Esophagus muscularis mucosa (tissue), 4 donors: ENCODE measurements at places on chromosomes 16 and 17. TPM values are rescaled to one million over a fixed set of nuclear protein-coding genes. Genes with fewer than 3 reads are reported as not detected.

The TBC1D3C gene
- not detected for total RNA-seq

The TNFRSF13B gene
- not detected for total RNA-seq

The TBX21 gene
- total RNA-seq: 2.2 TPM

The GHDC gene
- 20.3 TPM for total RNA-seq

The HBZ gene
- total RNA-seq: not detected

The MC1R gene
- total RNA-seq: 2.8 TPM

The NUBP2 gene
- total RNA-seq: 89.7 TPM

The CCL7 gene
- total RNA-seq: not detected

The MT1M gene
- total RNA-seq: 14.8 TPM

DNA sequence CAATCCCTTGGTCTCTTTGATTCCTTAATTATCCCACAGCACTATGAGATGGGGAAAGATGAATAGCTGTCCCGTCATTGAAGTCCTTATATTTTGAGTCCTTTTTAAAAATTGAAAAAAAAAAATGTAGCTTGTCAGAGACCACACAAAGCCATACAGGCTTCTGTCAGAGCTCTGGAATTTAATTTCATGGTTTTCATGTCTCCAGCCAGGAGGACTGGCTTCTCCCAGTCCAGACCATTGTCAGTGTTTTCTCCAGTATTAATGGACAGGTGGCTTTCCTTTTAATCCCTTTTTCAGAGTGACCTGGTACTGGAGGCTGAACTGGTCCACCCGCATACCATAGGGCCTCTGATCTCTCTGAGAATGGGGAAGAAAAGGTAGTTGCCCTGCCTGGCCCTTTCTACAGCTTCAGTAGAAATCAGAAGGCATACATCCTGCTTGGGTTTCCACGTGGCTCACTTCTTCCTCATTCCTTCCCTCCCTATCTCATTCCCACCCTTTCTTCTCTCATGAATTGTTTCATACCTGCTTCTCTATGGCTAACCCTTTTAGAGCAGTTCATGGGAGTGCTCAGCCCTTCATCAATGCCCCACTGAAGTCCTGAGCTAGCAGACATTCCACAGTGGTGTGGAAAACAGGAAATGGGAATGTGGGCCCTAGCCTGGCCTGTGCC is 29.1 kb downstream of the TRIM16 start:
- no peak overlapping the region for H3K4me3 ChIP-seq
- peaks cover 26% of the 10 kb centered on the region for H3K4me1 ChIP-seq
- H3K27me3 ChIP-seq: no peaks in the 10 kb centered on the region
- no peak overlapping the region for H3K27ac ChIP-seq
- no peak for DNase-seq
- no peaks in the 10 kb centered on the region for H3K36me3 ChIP-seq

DNA sequence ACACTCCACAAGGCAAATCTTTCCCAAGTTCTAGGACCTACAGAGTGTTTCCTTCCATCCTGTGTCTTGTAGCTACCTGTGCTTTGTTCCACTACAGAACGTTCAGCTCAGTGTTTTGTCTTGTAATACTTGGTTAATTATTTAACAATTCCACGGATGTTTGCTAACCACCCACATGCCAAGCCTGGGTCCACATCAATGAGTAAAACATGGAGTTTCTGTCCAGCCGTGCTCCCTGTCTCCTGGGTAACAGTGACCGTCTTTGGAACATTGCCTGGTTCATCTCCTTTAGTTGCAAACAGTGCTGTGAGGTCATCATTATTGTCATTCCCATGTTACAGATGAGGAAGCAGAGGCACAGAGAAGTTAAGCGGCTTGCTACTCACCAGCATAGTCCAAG is 41.3 kb downstream of the IRF8 start:
- no peak for DNase-seq
- H3K4me1 ChIP-seq: no peaks in the 10 kb centered on the region
- no peak overlapping the region for H3K27ac ChIP-seq
- no peaks in the 10 kb centered on the region for H3K36me3 ChIP-seq
- no peak overlapping the region for H3K4me3 ChIP-seq

DNA sequence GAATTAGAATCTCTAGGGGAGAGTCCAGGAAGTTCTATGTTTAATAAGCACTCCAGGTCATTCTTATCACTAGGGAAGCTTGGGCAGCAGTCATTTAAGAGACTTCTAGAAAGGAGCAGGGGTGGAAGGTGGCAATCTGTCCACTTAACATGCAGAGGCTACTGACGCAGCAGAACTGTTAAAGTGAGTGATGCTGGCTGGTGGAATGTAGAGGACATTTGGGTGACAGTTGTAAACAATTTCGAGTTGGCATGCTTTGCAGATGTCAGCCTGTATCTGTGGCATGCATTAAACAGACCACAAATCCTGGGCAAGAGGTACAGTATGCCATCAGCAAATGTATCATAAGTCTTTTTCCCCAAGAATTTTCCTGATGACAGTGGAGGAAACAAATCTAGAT is 40.5 kb upstream of the HS3ST3A1 start:
- H3K4me3 ChIP-seq: no peak overlapping the region
- no peaks in the 10 kb centered on the region for H3K36me3 ChIP-seq
- H3K4me1 ChIP-seq: peaks cover 3% of the 10 kb centered on the region
- H3K27ac ChIP-seq: no peak overlapping the region
- DNase-seq: no peak
- peaks cover 5% of the 10 kb centered on the region for H3K27me3 ChIP-seq

DNA sequence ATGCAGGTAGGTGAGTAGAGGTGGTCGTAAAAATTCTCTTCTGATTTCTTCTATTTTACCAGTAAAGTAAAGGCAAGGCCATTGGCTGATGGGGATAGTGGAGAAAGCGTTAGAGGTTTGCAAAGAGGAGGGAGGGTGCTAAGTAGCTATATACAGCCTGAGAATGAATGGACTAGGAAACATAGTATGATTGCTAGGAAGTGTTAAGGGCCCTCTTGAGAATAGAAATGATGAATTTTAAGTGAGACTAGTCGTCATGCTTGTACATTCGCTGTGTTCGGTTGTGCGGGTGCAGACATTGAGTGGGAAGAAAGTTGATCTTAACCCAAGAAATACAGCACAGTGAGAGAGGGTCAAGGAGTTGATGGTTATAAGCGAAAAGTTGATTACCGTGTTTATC is 7.2 kb upstream of the HS3ST2 start:
- H3K4me3 ChIP-seq: no peak overlapping the region
- DNase-seq: no peak
- no peak overlapping the region for H3K27ac ChIP-seq

DNA sequence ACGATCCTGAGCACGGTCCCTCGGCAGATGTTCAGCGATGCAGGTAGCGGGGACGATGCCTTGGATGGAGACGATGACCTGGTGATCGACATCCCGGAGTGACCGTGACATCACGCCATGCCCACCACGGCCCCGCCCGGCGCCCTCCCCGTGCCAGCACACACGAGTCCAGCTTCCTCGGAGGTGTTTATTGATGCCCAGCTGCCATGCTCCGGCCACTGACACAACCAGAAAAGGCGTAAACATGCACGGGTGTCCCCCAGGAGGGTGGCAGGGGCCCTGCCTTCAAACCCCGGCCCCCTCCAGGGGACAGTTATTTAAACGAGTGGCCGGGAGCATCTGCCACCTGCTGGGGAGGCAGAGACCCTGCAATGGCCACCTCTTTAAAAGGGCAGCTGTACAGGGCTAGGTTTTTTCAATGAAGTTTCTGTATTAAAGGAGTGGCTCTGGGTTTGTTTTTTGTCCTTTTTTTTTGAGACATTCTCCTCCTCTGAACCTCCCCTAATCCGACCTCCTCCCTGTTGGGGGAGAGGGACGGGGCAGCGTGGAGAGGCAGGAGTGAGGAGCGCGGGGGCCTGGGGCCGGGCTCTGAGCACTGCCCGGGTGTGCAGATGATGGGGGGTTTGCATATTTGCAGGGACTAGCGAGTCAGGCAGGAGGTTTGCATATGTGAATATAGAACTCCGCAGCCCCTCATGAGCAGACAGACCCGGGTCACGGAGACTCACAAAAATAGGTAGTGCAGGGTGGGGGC is 5.3 kb downstream of the DOC2A start:
- H3K36me3 ChIP-seq: no peaks in the 10 kb centered on the region
- DNase-seq: no peak
- H3K4me1 ChIP-seq: peaks cover 6% of the 10 kb centered on the region
- no peaks in the 10 kb centered on the region for H3K27me3 ChIP-seq

DNA sequence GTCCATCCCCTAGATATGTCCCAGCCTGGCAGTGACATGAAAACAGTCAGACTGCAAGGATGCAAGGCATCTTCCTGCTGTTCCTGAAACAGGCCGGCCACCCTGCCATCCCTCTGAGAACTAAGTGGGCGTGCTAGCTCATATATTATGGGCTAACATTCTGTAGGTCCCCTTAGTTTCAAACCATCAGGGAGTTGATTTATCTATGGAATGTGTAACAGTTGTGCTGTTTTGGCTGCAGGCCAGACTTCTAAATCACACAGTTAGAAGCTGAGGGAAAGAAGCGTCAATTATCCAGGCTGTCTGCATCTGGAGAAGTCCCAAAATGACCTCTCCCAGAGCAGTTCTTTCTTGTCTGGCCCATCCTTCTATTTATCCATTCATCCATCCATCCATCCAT is 102.7 kb upstream of the DNAH9 start:
- no peaks in the 10 kb centered on the region for H3K36me3 ChIP-seq
- peak; percentile 57 for DNase-seq
- H3K4me3 ChIP-seq: no peak overlapping the region

DNA sequence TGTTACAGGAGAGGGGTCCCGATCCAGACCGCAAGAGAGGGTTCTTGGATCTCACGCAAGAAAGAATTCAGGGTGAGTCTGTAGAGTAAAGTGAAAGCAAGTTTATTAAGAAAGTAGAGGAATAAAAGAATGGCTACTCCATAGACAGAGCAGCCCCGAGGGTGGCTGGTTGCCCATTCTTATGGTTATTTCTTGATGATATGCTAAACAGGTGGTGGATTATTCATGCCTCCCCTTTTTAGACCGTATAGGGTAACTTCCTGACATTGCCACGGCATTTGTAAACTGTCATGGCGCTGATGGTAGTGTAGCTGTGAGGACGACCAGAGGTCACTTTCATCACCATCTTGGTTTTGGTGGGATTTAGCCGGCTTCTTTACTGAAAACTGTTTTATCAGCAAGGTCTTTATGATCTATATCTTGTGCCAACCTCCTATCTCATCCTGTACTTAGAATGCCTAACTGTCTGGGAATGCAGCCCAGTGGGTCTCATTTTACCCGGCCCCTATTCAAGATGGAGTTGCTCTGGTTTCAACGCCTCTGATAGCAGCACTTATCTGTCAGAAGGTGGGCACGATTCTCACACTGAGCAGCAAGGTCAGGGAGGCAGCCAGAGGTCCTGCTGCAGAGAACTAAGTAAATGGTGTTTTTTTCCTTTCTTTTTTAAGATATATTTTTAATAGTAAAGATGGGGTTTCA is 26.5 kb upstream of the XYLT2 start:
- H3K36me3 ChIP-seq: no peaks in the 10 kb centered on the region
- H3K27me3 ChIP-seq: no peaks in the 10 kb centered on the region
- no peak for DNase-seq
- no peaks in the 10 kb centered on the region for H3K4me1 ChIP-seq

GRCh38 chr17:81065500-81065899 is 30.5 kb downstream of the BAIAP2 start:
- peak overlapping the region; percentile 10 for H3K27ac ChIP-seq
- H3K4me1 ChIP-seq: peaks cover 33% of the 10 kb centered on the region
- no peak for DNase-seq
- no peak overlapping the region for H3K4me3 ChIP-seq
- H3K27me3 ChIP-seq: no peaks in the 10 kb centered on the region

GRCh38 chr16:84976644-84977400 is 34.5 kb downstream of the ZDHHC7 start:
- no peak for DNase-seq
- peak overlapping the region; percentile 53 for H3K27ac ChIP-seq
- H3K36me3 ChIP-seq: peaks cover 69% of the 10 kb centered on the region
- H3K27me3 ChIP-seq: no peaks in the 10 kb centered on the region
- no peak overlapping the region for H3K4me3 ChIP-seq

DNA sequence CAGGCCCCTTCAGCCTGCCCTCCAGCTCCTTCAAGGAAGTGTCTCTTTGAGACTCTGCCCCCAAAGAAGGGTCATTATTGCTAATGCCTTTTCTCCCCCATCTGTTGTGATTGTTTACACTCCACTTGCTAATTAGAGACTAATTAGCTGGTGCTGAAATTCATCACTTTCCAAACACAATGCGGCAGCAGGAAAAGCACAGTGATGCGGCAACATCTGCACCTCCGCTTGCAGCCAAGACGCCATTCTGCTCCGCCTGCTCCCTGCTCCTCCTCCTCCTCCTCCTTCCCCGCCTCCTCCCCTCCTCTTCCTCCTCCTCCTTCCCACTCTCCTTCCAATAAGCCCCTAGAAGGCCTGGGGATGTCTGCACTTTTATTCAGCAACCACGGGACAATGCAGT is 110.5 kb downstream of the SDK2 start:
- H3K4me1 ChIP-seq: no peaks in the 10 kb centered on the region
- no peak overlapping the region for H3K27ac ChIP-seq

GRCh38 chr17:48231995-48232959 is 124.7 kb downstream of the SNX11 start:
- H3K27me3 ChIP-seq: no peaks in the 10 kb centered on the region
- H3K27ac ChIP-seq: no peak overlapping the region
- H3K4me3 ChIP-seq: no peak overlapping the region
- peaks cover 9% of the 10 kb centered on the region for H3K4me1 ChIP-seq
- no peak for DNase-seq

DNA sequence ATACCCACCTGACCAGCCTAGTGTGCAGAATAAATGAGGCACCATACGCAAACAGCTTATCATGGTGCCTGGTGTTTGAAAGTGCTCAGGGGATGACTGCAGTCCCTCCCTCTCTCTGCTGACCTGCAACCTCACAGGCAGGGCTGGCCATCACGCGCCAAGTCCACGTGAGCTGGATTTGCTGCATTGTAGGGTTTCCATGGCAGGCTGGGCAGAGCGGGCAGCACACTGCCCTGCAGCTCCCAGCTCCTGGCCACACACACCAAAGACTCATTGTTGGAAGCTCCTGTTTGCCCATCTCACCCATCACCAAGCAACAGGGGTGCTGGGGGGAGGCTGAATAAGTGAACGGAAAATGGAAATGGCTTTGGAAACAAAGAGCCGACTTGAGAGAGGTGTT is 81.8 kb downstream of the IRX3 start:
- H3K4me1 ChIP-seq: no peaks in the 10 kb centered on the region
- no peak for DNase-seq
- peaks cover 36% of the 10 kb centered on the region for H3K27me3 ChIP-seq
- H3K36me3 ChIP-seq: no peaks in the 10 kb centered on the region
- no peak overlapping the region for H3K4me3 ChIP-seq

DNA sequence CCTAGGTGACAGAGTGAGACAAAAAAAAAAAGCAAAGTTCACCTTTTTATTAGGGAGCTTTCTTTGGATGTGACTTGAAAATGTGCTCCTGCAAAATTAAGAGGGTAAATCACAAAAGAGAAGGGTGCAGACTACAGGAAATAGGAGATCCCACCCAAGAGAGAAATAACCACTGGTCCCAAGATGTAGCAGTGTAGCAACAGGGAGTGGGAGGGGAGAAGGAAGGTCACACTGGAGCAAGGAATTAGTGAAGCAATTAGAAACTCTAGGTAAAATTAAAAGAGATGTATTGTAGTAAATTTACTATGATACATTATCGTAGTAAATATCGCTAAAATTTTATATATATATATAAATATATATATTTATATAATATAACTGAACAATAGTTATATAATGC is 12.3 kb upstream of the SPN start:
- H3K27me3 ChIP-seq: no peaks in the 10 kb centered on the region
- no peaks in the 10 kb centered on the region for H3K36me3 ChIP-seq
- no peak for DNase-seq
- no peak overlapping the region for H3K4me3 ChIP-seq
- H3K27ac ChIP-seq: no peak overlapping the region
- no peaks in the 10 kb centered on the region for H3K4me1 ChIP-seq

- H3K27ac ChIP-seq: peak overlapping the region; percentile 88
- H3K4me3 ChIP-seq: peak overlapping the region; percentile 99
- H3K27me3 ChIP-seq: no peaks in the 10 kb centered on the region
- no peak for DNase-seq
- peaks cover 77% of the 10 kb centered on the region for H3K4me1 ChIP-seq
These were observed 1.1 kb upstream of the GIT1 start for GRCh38 chr17:29590411-29591145.
